ENCODE measurements at places on chromosomes 1 and 21.

DNA sequence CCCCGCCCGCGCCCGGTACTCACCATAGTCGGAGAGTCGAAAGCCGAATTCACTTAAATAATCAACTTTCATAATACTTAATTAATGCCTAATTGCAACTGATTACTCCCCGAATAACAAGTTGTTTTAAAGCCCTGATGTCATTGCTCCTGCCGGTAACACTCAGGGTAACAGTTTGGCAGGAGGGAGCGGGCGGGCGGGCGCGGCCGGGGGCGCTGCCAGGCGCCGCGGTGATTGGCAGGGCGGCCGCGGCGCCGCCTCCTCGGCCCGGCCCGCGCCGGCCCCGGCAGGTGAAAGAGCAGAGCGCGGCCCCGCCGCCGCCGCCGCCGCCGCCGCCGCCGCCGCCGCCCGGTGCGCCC is 102.2 kb downstream of the CASZ1 start:
- DNase-seq: no peak

- no peak for DNase-seq
These were observed 44.3 kb upstream of the TACSTD2 start for GRCh38 chr1:58621391-58621790.

DNA sequence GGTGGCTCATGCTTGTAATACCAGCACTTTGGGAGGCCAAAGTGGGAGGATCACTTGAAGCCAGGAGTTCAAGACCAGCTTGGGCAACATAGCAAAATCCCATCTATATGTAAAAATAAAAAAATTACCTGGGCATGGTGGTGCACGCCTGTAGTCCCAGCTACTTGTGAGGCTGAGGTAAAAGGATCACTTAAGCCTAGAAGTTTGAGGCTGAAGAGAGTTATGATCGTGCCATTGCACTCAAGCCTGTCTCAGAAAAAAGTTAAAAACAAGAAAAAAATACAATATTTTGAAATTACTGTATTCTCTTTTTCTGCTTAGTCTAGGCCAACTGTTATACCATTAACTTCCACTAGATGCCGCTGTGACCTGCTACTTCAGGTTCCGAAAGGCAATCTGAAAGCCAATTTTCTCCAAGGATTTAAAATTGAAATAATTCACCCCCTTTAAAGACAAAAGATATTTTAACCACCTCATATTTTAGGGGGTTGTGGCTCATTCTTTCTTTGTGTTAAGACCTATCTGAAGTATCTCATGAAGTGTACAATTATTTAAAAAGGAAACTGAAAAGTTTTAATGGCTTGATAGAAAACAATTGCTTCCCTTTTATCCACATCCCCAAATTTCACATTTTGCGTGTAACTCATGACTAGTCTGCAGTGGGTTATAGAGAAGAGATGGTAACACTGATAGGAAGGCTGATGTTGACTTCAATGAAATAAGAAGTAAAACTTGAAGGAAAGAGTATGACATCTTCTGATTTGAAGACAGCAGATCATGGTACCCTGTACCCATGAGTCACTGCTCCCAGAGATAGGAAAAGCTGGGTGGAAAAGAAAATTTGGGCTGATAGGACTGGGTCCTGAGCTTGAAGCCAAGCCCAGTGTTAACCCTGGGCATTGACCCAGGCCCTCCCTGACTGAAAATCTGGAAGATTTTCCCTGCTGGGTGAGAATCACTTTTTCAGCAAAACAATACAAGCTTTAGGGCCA is 24.4 kb upstream of the CLDN14 start:
- DNase-seq: no peak

DNA sequence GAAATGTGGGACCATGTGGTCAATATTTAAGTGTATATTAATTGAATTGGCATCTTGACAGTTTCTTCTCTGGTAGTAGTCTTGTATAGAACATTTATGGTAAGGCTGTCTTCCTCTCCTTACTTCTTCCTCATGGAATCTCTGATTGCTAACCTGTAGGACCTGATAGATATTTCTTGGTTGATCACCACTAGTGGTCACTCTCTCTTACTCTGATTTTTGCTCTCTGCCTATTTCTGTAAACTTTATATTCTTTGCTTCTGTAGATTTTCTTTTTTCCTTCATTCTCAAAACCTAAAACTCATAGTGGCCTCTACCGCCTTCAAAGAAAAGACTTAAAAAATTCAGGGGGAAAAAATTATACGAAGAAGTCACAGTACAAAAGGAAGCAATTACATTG is 21.2 kb downstream of the MAST2 start:
- DNase-seq: no peak

DNA sequence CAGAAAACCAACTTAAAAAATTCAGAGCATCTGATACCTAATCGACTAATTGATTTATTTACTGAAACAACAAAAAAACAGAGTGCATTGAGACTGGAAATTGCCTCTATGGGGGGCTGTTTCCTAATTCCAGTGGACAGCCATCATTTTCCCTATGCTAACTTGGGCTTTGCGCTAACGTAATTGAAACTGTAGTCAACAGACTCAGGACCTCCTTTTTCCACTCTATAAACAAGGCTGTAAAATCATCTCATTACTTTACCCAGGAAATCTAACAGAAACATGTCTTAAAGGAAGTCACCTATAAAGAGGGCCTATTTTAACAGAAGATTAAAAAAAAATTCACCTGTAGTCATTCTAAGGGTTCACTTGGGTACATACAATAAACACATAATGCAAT is 2.1 kb downstream of the ERG start:
- no peak for DNase-seq

DNA sequence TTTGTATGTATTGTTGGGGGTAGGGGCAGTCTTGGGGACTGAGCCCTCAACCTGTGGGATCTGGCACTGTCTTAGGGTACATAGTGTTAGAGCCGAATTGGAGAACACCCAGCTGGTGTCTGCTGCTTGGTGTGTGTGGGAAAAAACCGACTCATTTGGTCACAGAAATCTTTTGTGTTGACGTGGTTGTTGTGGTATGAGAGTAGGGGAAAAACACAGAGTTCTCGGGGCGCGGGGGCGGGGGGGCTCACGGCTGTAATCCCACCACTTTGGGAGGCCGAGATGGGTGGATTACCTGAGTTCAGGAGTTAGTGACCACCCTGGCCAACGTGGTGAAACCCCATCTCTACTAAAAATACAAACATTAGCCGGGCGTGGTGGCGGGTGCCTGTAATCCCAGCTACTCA is 15.3 kb upstream of the SRSF10 start:
- no peak for DNase-seq

DNA sequence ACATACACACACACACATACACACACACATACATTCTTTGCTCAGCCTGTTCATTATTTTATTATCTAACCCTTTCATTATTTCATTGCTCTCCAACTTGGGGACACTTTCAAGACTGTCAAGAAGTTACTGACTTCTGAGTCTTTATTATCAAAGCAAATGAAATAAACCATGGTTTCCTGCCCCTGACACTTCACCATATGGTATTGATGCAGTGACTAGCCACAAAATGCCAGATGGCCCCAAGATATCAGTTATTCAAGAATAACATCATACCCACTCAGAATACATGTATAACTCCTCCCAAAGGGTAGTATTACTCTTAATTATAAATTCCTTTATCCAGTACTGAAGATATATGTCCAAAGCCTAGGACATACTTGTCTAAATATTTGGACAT is 197.3 kb downstream of the MRPL39 start:
- no peak for DNase-seq

DNA sequence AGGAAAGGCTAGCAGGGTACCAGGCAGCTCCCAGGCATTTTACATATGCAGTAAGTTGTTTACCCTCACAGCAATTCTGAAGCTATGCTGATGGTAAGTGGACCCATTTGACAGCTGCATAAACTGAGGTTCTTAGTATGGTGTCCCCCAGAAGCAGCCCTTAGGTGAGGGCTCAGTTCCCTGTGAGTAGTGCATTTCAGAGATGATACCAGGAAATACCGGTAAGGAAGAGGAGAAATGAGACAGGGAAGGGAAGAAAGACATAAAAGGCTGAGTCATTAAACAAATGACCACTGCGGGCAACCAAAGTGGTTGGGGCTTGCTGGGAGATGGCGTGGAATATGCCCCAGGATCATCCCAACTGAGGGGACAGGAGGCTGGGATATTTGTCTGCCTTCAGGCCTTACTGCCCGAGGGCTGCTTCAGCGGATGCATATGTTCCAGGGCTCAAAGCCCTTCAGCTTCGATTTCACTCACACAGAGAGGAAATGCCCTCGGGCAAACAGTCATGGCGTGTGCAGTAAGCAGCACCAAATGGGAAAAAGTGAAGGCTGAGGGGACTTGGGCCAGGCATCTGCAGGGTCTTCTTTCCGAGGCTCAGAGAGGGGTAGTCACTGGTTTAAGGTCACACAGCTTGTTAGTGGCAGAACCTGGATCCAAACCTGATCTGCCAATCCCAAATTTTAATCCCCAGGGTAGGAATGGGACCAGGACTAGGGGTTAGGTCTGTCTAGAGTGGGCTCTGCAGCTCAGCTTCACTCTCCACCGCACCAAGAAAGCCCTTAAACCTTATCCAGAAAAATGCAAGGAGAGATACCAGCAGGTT is 133.7 kb upstream of the RUNX3 start:
- no peak for DNase-seq

DNA sequence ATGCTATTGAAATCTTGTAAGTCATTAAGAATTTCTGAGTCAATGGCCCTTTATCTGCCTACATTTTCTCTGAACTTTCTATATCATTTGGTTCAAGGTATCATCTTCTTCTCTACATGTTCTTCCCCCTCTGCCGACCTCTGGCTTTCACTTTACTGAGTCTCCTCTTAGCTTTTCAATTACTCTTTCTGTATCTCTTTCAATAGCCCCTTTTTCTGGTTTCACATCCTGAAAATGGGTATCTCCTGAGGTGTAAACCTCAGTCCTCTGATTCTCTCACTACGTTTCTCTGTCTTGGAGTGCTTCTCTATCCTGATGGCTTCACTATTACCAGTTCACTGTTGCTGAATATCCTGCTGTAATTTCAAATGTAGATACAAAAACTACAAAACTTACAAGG is 98.9 kb downstream of the LYST start:
- no peak for DNase-seq

- DNase-seq: no peak
These were observed 12.5 kb downstream of the RWDD3 start for GRCh38 chr1:95246511-95246910.

- no peak for DNase-seq
These were observed 11.9 kb downstream of the KIF21B start for GRCh38 chr1:201011616-201012015.

GRCh38 chr1:114902343-114902742 is 47.7 kb downstream of the SYCP1 start:
- DNase-seq: no peak

DNA sequence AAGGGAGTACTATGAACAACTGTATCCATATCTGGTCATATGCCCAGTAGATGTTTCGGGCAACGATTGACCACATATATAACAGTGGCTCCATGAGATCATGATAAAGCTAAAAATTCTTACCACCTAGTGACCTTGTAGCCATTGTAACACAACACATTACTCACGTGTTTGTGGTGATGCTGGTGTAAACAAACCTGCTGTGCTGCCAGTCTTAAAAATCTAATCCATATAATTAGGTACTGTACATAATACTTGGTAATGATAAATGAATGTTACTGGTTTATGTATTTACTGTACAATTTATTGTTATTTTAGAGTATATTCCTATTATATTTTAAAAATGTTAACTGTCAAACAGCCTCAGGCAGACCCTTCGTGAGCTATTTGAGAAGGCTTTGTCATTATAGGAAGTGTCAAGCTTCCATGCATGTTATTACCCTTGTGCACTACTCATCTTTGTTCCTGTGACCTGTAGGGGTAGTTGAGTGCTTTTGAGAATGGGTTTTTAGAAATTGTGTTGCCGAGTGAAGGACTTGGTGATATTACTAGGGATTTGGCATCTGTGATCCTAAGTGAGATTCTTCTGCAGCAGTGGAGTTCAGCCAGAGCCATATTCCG is 23.6 kb downstream of the DIP2A start:
- DNase-seq: no peak

- no peak for DNase-seq
These were observed 33.5 kb downstream of the ODR4 start for GRCh38 chr1:186409091-186409490.

DNA sequence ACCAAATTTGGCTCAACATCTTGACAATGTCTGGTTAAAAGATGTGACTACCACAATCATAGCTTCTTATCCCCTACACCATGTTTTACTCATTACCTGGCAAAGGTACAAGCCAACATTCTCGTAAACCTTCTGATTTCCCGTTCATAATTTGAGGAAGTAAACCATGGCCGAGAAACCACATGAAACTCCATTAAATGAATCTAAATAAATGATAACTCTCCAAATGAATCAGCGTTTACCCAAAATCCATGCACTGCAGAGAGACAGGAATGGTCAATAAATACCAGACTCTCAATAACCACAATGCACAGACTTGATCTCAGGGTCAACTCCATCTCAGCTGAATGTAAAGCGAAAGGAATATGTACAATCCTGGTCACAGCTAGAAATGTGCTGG is 125.2 kb downstream of the TYW3 start:
- no peak for DNase-seq

DNA sequence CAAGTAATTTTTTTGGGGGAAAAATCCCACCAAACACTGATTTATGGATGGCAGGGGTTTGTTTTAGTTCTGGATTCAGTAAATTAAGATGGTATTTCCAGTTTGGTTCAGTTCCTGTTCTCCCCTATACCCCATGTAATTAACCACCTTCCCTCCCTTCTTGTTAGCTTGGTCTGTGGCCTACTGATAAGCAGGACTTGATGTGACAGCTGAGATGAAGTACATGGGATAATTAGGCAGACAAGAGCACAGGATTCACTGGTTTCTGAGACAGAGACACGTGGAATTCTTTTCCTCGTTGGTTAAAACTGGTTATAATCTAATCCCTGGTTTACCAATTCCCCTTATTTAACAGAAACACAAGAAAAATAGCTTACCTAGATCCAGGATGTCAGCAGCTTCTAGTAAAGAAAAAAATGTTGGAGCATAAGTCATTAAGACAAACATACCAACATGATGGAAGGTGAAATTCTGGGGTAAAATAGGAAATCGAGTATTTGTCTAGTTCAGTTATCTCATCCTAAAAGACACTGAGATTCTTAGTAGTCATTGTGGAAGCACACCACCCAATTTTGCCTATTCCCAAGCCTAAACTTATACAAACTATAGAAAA is 81.5 kb downstream of the SCMH1 start:
- no peak for DNase-seq

DNA sequence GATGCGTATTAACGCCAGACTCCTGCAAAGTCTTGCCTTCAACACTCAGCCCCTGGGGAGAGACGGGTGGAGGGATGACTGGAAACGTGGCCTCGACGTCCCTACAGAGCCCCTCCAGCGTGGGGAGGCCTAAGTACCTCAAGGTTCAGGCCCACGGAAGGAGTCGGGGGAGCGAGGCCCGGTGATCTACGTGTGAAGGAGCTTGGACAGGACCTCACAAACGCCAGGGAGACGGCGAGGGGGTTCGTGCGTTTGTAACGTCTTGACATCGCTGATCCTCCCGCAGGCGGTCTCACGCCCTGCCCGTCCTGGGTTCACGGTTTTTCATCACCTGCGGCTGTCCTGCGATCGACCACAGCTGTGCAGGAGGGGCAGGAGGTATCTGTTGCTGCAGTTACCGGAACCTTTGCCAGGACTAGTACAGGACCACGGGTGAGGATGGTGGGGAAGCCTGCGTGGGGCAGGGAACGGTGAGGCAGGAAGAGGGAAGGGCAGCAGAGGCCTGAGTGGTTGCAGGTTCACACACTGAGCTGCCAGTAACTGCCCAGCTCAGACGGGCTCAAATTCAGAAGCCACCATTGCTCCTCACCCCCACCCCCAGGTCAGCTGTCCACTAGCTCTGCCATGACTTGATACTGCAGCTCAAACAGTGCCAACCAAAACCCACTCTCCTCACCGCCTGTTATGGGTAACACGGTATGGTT is 889 bp upstream of the CCNL2 start:
- DNase-seq: no peak
